ENCODE measurements at places on chromosomes 2 and 18.

DNA sequence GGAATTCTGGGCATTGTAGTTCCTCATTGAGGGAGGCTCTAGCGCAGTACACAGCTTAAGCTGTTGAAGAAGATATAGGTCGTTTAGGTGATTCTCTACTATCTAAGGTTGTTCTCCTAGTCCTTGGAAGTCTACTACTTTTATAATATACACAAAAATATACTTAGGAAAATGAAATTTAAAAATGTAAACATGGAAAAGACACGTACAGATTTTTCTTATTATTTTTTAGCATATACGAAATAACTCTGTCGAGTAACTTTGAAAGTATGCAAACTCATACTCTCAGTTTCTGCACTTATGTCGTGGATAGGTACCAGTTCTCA lies 272 bp upstream of the FASTKD1 start:
- no peak for DNase-seq

DNA sequence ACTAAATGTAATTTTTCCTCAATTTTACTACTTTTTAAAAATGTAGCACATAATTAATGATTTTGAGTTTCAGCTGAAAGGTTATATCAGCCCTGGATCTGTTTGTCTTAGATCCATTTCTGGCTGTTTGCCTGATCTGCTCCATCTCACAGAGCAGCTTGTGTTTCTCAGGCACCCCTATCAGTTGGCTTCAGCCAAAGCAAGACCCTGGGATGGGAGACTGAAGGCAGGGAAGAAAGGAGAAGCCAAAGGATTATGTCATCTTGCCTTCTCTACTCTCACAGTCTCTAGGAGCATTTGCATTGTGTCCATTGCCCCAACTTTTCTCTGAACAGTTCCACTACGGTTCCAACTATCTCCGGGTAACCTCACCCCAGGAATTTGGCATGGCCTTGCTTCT lies 110.5 kb downstream of the CCDC148 start:
- no peak for DNase-seq

DNA sequence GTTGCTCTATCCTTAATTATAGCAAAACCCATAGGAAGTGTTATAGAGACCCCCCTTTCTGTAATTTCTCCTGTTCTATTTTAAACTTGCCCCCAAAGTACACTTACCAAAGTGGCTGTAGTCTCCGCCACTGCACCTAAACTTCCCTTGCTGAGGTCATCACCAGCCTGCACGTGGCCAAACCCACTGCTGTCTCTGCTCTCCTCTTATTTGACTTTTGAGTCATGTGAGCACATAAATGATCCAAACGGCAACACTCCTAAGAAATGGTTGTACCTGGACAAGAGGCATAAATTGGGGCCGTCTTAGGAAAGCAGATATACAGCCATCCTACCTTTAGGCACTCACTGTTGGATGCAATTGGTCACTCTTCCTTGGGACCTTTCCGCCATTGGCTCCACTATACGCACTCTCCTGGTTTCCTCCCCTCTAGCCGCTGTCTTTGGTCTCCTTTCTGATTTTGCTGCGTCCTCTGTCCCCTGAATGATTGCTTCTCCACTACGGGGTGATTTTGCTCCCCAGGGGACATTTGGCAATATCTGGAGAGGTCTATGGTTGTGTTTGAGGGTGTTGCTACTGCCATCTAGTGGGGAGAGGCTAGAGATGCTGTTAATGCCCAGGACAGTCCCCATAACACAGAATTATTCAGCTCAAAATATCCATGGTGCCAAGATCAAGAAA lies 19.2 kb upstream of the IL36G start:
- DNase-seq: peak; percentile 55

DNA sequence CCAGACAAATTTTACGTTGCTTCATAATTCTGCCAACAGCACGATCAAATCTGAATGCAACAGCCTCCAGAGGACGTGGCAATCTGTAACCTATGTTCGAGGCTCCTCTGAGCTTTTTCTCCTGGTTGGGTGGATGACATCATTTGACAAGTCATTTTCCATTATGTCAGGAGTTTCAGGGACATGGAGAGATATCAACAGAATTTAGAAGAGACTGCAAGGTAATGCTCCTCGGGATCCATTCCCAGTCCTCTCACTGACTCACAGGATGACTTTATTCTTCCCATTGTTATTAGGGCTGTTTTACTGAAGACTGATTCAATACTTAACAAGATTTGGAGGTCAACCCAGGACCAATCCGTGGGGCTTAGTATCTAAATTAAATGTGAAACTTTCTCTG lies 72.5 kb upstream of the RNF152 start:
- DNase-seq: no peak

- no peak for DNase-seq
Measured at GRCh38 chr2:144523596-144524117, 3.7 kb upstream of the ZEB2 start.

DNA sequence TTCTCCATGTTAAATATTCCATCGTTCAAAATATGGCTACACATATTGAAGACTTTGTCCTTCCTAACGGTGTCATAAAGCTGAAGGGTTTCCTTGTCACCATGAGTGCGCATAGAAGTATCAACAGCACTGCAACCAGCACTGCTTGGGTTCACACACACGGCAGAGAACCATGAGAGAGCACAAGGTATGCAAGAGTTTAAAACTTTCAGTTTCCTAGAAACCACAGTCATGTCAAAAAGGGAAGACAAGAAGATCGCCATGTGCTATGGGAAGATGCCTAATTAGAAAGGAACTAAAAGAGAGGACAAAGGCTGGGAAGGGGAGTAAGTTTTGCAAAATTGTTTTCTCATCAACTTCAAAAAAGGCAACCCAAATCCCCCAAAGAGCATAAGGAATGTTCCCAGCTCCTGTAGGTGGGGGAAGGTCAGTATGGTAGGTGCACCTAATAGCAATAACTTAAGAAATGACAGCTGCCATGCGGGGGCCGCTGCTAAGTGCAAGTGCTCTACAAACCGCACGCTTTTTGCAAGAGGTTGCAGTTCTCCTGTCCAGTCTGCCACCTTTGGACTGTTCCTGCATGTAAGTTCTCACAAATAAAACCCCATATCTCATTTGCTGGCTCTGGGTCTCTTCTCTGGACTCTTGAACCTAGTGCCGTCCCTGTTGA lies 136.8 kb downstream of the TMEM163 start:
- DNase-seq: no peak

DNA sequence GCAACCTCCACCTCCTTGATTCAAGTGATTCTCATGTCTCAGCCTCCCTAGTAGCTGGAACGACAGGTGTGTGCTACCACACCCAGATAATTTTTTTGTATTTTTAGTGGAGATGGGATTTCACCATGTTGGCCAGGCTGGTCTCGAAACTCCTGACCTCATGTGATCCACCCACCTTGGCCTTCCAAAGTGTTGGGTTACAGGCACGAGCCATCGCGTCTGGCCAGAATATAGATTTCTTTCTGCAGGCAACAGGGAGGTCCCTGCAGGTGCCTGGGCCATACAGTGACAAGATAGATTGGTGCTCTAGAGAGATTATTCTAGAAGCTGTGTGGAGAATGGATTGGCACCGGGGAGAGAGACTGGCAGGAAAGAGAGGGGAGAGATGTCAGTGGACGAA lies 13.3 kb downstream of the PLCD4 start:
- no peak for DNase-seq

DNA sequence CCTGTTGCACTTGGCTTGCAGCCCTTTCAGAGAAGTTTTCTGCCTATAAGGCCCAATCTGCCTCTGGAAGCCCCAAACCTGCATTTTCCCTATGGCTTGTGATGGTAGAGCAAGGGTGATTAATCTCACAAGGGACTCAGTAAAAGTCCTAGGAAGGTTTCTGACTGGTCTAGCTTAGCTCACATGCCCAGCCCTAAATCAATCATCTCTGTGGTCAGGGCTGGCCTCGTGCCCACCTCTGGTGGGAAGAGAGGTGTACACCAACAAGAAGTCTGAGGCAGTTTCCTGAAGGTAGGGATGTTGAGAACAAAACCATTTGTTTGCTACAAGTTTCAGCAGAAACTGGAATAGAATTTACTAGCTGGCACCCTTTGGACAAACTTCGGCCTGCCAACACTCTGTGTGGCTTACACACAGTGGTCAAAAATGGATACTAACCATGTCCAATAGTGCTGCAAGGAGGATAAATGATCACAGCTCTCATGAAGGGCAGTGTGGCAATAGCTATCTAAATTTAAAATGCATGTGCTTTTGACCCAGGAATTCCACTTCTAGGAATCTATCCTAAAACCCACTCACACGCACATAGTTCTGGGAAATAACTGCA lies 96.4 kb downstream of the EN1 start:
- no peak for DNase-seq

DNA sequence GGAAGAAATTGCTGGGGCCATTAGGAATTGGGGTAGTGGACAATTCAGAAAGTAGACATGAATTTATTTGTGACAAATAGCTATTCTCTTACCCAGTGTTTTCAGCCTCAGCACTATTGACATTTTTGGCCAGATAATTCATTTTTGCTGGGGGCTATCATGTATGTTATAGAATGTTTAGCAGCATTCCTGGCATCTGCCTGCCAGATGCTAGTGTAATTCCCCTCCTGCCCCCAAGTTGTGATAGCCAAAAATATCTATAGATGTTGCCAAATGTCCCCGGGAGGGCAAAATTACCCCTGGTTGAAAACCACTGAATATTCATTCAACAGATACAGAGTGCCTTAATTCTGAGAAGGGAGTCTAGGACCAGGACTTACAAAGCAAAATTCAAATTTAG lies 183.6 kb downstream of the BABAM2 start:
- DNase-seq: no peak

DNA sequence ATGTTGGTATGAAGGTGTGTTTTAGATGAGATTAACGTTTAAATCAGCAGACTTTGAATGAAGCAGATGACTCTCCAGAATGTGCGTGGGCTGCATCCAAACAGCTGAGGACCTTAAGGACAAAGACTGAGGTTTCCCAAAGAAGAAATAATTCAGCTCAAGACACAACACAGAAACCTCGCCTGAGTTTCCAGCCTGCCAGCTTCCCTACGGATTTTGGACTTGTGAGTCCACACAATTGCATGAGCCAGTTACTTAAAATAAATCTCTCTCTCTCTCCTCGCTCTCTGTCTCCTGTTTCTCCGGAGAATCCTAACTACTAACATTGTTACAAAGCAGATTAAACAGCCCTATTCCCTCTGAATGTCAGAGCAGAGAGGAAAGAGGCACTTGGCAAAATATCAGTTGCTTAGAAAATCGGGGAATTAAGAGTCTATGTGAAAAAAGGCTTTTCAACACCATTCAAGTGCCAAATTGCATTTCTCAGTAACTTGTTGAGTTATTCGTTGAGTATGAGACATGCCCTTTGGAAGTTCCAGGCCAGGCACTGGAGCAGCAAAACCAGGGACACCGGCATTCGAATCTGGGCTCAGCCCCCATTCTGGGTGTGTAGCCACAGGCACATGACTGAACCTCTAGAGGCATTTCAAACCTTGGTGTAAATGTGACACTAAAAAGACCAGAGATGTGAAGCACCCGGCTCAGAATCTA lies 174.6 kb upstream of the PID1 start:
- no peak for DNase-seq

Data from CD4-positive, alpha-beta T cell treated with Interleukin-21 for 1 hour (primary cell).